ENCODE measurements at places on chromosomes 7 and 10.

DNA sequence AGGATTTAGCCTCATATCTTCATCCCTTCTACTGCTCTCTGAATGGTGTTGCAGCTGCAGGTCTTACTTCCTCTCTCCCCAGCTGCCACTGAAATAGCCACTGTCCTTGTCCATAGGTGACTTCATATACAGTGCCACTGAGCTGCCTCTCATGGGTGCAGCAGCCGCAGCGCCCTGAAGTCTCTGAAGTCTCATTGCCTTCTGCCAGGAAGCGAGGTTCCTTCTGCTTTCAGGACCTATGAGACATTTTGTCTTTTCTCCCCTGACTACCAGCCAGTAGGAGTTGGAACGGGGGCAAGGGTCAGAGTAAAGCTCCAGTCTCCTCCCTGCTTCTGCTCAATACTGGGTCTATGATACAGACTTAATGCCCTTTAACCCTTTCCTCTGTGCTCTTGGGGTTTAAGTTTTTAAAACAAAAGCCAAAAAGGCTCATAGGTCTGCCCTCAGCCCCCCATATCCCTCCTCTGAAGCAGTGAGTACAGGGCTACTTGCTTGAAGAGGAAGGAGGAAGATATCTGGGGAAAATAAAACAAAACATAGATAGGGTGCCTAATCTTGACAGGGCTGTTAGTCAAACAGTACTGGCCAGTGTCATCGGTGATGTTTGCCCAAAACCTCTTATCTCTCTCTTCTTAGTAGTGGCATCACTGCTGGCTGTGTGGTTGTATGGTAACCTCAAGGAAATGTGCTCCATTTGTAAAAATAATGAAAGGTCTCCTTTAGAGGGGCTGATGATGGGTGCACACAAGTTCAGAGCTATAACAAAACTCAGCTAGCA, 7.1 kb downstream of the PLCE1 start:
- DNase-seq, result no peak

- DNase-seq, result no peak
Observed at GRCh38 chr7:14747701-14748100, 154.8 kb downstream of the DGKB start.

DNA sequence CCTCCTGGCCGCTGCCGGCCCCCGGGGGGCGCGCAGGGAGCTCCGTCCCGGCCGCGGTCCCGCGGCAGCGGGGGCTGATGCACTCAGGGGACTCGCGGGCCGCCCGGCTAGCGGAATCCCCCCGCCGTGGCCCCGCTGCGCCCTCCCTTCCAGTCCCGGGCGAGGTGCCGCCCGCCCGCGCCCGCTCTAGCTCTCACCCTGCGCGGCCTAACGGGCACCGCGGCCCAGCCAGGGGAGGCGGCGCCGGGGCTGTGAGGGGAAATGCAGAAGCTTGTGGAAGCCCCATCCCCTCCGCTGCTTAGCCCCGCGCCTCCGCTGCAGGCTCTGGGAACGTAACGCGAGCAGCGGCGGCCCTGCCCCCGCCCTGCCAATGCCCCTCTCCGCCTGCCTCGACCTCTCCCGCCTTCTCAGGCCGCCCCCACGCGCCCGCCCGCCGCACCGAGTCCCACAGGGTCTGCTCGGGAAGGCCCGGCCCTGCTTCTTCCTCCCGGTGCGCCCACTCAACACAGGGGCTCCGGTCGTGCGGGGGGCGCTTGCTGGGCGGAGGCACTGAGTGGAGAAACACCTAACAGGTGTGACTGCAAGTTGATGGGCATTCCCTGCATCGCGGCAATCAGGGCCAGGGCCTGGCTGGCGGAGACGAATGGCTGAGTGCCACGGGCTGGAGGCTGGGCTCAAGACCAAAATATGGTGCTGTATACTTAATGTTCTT, 384 bp upstream of the TMEM229A start:
- DNase-seq, result peak; percentile 41

GRCh38 chr10:7488418-7488829, 77.6 kb upstream of the SFMBT2 start:
- peak; percentile 19 for DNase-seq

DNA sequence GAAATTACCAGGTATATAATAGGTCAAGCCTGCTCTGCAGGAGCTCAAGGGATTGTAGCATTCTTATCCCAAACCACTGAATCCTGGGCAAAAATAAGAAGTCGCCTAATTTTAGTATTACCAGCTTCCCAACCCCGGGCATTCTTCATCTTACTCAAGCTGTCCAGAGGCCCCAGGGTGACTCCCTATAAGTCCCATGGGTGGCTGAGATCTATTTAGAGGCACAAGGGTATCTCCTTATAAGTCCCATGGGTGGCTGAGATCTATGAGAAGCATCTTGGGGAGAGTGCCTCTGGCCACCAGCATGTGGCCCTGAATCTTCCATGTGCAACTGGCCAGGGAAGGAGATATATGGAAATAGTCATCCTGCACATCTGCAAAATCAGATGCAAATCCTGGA, 38.9 kb downstream of the PRSS2 start:
- no peak for DNase-seq

GRCh38 chr7:121985476-121986030, 112.6 kb downstream of the PTPRZ1 start:
- DNase-seq, result no peak

DNA sequence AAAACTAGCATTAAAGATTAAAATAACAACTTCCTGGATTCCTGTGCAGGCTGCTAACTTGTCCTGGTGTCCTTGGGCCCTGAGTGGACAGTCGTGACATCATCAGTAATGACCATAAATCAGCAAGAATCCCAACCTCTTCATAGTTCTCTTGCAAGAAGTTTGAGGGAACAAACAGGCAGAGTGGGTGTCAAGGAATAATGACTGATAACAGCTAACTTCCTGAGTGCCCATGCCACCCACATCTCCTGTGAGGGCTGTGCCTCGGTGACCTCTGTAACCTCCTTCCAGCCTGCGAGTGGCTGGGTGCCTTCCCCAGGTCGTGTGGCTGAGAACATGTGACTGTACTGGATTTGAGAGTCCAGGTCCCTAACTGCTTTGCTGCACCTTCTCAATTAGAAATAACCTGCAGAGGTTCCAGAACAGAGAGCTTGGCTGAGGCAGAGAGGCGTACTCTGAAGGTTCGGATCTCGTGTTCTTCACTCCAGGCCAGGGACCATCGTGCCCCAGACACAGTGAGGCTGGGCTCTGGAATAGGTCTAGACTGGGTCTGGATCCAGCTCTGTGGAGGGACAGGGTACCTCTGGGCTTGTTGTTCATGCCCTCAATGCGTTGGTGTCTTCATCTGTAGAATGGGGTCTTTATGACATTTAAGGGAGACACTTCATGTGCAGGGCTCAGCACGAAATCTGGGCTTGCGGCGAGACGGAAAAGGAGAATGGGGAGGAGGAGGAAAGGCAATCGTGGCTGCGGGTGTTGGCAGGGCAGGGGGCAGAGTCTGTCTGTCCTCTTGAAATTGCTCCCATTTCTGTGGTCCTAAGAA, 313.1 kb upstream of the ZNF32 start:
- DNase-seq, result no peak

DNA sequence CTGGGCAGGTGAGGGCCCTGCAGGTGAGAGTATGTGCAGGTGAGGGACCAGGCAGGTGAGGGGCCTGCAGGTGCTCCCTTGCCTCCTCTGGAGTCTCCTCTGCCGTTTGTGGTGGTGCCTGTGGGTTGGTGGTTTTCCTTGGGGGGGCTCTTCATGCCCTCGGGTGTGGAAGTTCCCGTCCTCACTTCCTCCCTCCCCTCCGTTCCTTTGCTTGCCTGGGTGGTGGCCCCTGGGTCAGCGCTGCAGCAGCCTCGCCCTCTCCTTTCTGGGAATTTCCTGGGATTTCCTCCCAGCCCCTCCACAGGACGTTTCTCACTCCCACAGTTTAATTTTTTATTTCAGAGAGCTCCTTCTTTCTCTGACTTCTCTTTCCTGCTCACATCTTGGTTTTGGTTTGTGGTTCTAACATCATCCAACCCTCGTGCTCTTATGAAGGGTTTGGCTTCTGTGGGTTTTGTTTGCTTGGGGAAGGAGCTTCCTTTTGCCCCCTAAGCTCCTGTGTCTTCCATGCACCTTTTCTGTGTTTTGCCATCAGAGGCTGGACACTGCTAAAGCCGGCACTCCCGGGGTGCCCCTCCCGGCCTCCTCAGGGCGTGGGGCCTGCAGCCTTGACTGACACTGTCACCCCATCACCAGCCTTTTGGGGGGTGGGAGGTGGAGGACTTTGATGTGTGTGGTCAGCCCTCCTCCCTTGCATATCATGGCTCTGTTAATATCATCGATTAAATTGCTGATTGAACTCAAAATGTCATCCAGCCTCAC, 29.2 kb upstream of the ADGRA1 start:
- DNase-seq, result no peak

DNA sequence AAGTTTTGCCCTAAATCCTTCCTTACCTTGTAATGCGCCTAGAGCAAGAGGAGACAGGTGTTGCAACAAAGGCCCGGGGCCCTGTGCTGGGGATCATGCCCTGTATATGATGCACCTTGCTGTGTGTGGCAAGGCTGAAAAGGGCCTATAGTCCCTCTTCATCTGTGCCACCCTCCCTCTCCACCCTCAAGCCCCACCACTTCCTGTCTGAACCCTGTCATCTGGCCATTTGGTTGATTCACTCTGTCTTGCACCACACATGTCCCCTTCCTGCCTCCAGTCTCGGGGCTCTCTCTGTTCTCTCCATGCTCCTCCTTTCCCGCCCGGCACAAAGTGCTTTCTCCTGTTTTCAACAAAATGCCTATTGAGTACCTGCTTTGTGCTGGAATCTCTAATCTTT, 11.5 kb upstream of the MALSU1 start:
- no peak for DNase-seq

DNA sequence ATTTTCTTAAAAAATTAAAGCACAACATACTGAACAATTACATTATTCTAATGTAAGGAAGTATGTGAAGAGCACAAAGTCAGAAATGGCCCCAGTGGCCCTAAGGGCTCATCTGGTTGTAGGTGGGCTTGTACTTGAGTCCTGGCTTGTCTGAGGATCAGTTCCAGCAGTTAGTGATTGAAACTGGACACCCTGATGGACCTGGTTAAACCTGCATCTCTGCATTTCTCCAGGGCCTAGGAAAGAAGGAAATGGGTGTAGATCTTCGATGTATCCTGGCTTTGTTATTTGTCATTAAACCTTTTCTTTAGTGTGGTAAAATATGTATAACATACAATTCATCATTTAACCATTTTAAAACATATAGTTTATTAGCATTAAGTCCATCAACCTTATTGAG, 9.7 kb upstream of the AKR1C2 start:
- no peak for DNase-seq

DNA sequence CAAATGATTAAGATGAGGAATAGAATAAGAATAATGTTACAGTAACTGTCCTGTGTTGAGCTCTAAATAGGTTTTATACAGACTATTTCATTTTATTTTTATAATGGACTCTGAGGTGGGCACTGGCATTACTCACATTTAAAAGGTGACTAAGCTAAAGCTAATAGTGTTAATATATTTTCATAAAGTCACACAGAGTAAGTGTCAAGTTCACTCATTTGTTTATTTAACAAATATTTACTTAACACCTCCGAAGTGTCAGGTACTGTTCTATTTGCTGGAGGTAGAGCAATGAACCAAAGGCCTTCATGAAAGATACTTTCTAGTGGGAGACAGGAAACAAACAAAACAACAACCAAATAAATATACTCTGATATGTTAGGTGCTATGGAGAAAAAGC, 44.0 kb downstream of the ASB4 start:
- no peak for DNase-seq

- no peak for DNase-seq
Observed at GRCh38 chr7:108069646-108070045, 60.5 kb downstream of the LAMB4 start.

DNA sequence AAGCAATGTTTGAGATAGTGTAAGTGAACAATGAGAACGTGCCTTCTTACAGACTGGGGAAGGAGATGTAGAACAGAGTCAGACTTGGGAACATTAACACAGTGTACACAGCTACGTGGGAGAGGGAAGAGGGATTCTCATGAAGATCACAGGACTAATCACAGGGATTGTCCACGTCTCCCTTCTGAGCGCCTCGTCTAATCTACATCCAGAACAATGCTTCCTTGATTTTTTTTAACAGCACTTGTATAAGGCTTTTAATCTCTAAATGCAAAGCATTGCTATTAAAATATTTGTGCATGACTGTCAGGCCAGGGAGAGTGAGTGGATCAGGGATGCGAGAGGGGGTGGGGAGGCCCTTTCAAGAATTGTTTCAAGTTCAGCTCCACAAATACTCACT, 62.7 kb downstream of the MET start:
- no peak for DNase-seq

DNA sequence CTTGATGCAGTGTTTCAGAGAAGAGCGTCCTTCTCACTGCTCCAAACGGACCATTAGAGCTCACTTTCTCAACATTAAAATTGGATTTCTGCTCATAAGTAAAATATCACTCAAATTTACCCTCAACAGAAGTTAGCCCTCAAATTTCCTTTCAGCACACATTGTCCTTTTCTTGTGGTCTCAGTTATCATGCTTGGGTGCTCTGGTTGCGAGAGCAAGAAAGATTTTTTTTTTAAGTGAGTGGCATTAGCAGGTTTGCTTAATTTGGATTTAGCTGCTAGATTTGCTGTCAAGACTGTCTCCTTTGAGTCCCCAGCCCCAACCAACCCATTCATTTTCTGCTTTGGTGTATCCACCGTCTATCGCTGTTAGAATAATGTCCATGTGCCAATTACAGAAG, 2.6 kb upstream of the CH25H start:
- no peak for DNase-seq

- DNase-seq, result no peak
Observed at GRCh38 chr10:91598211-91598977, 34.5 kb downstream of the PPP1R3C start.

- peak; percentile 38 for DNase-seq
Observed at GRCh38 chr7:131225619-131226513, 101.8 kb upstream of the MKLN1 start.

GRCh38 chr7:130899071-130899560, 165.1 kb upstream of the KLF14 start:
- DNase-seq, result no peak

GRCh38 chr7:117134411-117134810, 181.1 kb downstream of the ST7 start:
- no peak for DNase-seq

DNA sequence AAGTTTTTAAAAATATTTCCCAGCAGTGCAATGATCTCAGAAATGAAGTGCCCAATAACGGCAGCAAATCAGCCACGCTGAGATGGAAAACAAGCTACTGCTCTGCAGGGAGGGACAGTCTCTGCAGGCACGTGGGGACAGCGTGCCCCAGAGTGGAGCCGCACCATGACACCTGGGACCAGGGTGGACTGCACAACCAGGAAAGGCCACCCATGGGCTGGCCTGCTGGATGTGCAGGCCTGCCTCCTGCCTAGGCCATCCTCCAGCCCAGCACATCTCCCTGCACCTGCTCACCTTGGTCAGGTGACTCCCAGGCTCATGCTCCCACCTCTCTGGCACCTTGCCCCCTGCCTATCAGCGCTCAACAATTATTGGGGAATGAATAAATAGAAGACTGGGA, 80.4 kb downstream of the VSTM4 start:
- DNase-seq, result no peak

- DNase-seq, result no peak
Observed at GRCh38 chr7:28580665-28581064, 168.3 kb downstream of the CREB5 start.

Measured in MG63 (cell line).